NCI-H2081 (cell line): ENCODE measurements at places on chromosomes 11 and 22.
A peak's percentile ranks its signal among the peaks of the same experiment; 100 is the strongest.

DNA sequence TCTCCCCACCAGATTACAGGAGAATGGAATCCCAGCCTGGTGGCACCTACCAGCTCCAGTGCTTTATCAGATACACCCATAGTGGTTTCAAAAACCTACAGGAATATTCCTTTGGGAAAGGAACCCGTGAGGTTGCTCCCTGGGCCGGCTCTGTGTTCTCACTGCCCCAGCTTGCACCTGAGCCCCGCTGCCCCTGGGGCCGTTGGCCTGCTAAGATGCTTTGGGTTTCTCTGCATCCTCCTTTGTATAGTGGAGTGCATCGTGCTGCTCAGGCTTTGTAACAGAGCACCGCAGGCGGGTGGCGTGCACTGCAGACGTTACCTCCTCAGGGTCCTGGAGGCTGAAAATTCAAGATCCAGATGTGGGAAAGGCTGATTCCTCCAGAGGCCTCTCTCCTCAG, 414.1 kb downstream of the BRD1 start:
- DNase-seq = no peak

GRCh38 chr11:68113986-68114385, 7.2 kb downstream of the CHKA start:
- DNase-seq = no peak

GRCh38 chr11:65551572-65552387, 6.4 kb downstream of the LTBP3 start:
- peak; percentile 58 for DNase-seq

DNA sequence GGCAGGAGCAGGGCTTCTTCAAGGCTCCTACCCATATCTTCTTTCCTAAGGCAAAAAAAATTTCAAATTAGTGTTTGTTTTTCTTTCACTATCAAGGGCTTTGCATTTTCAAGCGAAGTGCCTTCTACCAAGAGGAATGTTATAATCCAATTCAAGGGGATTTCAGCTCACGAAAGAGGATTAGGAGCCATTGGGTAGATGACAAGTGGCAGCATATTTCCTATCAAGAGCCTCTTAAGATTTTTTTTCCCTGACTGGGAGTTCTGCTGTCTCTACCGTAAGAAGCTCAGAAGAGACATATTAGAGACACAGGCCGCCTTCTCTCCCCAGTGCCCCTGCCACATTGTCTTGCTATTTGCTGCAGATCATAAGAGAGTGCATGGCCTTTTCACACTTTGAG, 55.9 kb upstream of the BMAL1 start:
- DNase-seq = no peak

DNA sequence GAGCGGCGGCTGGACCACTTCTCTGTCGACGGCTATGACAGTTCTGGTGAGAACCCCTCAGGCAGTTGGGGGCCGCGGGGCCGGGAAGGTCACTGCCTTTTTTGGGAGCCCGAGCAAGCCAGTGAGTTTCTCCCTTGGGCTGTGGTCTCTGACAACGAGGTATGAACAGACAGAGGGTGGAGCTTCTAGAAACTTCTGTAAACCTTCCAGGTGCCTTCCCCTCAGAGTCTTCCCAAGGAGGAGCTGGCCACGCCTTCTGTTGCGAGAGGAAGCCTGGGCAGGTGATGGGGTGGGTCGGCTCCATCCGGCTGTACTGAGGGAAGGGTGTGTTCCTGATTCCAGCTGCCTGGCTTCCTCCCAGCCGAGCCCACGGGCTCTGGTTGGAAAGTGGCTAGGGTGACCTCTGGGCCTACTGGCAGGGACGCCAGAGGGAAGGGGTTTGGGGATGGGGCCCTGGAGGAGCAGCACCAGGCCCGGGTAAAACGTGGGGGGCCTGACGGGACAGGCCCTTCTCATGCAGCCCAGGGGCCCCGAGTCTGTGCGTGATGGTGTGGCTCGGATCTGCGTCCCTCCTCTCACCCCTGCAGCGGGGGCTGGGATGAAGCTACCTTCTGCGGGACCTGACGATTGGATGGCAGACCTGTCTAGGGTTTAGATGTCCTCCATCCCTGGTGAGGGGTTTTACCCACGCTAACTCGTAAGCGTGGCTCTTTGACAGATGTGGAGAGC, 110.8 kb downstream of the KCNQ1OT1 start:
- DNase-seq = no peak

GRCh38 chr22:50032941-50033601, 20.5 kb upstream of the IL17REL start:
- no peak for DNase-seq

GRCh38 chr11:64624883-64625481, 34.0 kb downstream of the SLC22A12 start:
- DNase-seq = no peak

- DNase-seq = peak; percentile 93
These were observed 89.0 kb upstream of the PARVA start for GRCh38 chr11:12288212-12288930.
